ENCODE measurements at places on chromosomes 6 and 20.

- no peak for DNase-seq
Observed at GRCh38 chr20:57562541-57563465, 1.9 kb downstream of the PCK1 start.

DNA sequence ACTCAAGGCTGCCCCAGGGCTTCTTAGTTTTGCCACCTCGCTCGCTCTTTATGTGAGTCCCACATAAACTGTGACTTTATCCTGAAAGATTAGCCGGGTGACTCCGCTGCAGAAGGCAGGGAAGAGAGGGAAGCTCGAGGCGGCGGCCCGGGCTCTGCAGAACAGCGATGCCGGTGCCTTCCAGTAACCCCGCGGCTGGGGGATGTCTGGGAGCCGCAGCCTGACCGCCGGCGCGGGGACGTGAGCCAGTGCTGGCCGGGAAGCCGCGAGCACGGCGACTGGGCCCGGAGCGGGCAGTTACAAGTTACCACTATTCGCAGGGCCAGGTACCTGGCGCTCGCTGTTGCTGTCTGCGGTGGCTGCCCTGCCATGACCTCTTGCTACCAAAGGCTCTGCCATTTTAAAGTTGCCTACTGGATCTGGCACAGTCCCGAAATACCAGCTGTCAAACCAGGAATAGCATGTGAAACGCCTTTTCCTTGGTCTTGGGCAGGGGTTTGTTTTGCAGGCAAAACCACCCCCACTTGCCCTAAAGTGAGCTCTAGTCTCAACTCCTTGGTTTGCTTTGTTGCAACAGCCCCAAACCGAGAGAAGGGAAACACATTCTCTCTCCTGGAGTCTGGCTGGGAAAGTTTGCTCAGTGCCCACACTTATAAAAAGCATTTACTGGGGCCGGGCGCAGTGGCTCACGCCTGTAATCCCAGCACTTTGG lies 124.0 kb upstream of the SLC2A12 start:
- DNase-seq: no peak

GRCh38 chr6:109793792-109794191 lies 102.7 kb downstream of the FIG4 start:
- DNase-seq: peak; percentile 71

DNA sequence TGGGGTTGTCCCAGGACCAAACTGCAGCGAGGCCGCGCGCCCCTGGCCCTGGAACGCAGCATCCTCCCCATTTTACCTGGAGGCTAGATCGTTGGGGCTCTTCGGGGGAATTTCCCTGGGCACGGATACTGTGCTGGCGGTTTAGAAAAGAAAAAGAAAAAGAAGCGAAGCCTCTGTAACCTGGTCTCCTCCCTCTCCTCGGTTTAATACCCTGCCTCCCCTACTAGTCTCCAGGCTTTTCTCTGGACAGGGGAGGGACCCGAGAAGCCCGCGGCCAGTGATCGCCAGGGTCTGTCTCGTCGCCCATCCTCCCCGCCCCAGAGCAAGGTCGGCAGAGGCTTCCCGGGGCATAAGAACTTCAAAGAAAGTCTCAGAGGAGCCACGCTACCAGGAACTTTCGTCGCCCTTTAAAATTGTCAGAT lies 6.1 kb upstream of the LAMP5 start:
- no peak for DNase-seq

DNA sequence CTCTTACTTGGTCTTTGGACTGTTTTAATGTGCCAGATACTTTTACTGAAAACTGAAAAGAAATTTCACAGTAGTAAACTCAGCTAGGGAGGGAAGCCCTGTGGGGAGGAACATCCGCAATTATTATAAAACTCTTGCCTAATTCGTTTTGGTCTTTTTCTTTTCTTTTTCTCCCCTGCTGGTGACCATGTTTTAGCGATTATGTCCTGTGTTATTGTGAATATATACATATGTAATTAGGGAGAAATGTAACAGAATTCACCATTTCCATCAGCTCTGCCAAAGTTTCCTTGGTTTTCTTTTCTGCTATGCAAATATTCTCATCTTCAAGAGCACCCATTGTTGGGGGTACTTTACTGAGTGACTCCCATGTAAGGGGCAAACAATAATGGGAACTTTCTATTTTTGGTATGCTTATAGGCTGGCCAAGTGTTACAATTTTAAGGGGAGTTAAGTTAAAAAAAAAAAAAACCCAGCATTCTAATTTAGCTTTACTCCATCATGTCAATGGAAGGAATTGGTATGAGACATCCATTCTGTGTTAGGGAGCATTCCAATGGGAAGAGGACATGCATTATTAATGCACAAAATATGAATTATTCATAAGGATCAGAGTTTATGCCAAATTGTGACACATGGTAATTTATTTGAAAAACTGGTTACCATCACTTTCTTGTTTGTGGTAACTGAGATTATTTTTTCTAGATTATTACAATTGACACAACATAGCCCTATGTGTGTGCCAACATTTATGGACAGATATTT lies 2.0 kb downstream of the DOK5 start:
- DNase-seq: no peak

Data from hematopoietic multipotent progenitor cell treated with erythropoietin and hydrocortisone succinate and interleukin-3 and kit ligand, for 17 days (in vitro differentiated cells).